ENCODE measurements at places on chromosomes 3 and 15. TPM values are rescaled to one million over a fixed set of nuclear protein-coding genes. Genes with fewer than 3 reads are reported as not detected.

DNA sequence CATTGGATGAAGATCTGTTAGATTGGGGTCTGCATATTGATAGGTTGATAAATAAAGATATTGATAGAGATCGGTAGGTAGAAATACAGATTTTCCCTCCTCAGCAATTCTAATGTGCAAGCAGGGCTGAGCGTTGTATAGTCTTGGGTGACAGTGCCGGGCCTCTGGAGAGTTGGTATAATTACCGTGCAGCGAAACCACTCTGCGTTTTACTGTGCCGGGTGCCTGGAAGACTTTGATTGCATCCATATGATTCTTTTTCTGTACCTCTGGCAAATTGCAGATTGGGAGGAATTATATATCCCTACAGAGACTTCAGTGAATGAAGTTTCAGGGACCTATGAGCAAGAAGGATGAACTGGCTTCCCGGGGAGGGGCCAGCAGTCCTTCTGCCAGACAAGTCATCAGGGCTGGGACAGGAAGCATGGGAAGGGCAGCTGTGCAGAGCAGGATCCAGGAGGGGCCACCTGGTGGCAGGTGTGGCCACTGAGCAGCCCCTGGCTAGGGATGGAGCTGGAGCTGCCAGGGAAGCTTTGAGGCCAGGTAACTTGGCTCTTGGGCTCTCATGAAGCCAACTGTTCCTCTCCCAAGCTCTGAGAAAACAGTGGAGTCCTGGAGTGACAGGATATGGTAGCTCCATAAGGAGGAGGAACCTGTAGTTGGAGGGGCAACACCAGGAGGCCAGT is 132.5 kb downstream of the APBA2 start:
- no peaks in the 10 kb centered on the region for H3K4me1 ChIP-seq
- H3K27ac ChIP-seq, result no peak overlapping the region
- DNase-seq, result no peak

GRCh38 chr15:36301947-36302346 is 277.5 kb upstream of the CDIN1 start:
- H3K27me3 ChIP-seq, result no peaks in the 10 kb centered on the region
- no peak overlapping the region for H3K4me3 ChIP-seq
- no peak for DNase-seq
- H3K36me3 ChIP-seq, result no peaks in the 10 kb centered on the region
- no peaks in the 10 kb centered on the region for H3K4me1 ChIP-seq
- H3K27ac ChIP-seq, result no peak overlapping the region

GRCh38 chr15:96790004-96790403 is 459.5 kb downstream of the NR2F2 start:
- no peak for DNase-seq
- H3K27me3 ChIP-seq, result no peaks in the 10 kb centered on the region
- no peaks in the 10 kb centered on the region for H3K4me1 ChIP-seq
- H3K4me3 ChIP-seq, result no peak overlapping the region
- no peaks in the 10 kb centered on the region for H3K36me3 ChIP-seq
- H3K27ac ChIP-seq, result no peak overlapping the region

GRCh38 chr3:134352031-134352671 is 22.1 kb downstream of the AMOTL2 start:
- H3K4me3 ChIP-seq, result no peak overlapping the region
- peaks cover 79% of the 10 kb centered on the region for H3K4me1 ChIP-seq
- DNase-seq, result peak; percentile 79
- no peaks in the 10 kb centered on the region for H3K27me3 ChIP-seq

CCDC54 gene
- not detected for total RNA-seq

HIGD2B gene
- total RNA-seq, result not detected

SLC27A2 gene
- total RNA-seq, result 3.9 TPM

IGDCC3 gene
- total RNA-seq, result not detected

NEK10 gene
- total RNA-seq, result 0.78 TPM

Data from body of pancreas (tissue), 4 donors.